ENCODE measurements at places on chromosomes 16 and 17.

GRCh38 chr16:56743840-56744239, 13.9 kb downstream of the NUP93 start:
- no peak for DNase-seq

- no peak for DNase-seq
Measured at GRCh38 chr17:3885271-3885670, 7.6 kb downstream of the CAMKK1 start.

DNA sequence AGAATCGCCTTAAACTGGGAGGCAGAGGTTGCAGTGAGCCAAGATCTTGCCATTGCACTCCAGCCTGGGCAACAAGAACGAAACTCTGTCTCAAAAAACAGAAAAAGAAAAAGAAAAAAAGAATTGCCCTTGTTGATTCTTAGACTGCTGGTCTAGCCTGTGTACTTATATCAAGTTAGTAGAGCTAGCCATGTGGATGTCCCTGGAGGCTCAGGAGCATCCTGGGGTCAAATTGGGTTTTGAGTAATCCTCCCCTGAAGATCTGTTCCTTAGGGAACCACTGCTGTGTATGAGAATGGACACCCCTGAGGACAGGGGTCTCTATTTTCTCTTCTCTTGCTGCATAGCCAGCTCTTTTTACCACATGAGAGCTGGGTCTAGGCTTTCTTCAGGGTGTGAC, 21.5 kb downstream of the SLC7A6OS start:
- DNase-seq = no peak

- peak; percentile 26 for DNase-seq
Measured at GRCh38 chr17:76272541-76273444, 7.6 kb downstream of the UBALD2 start.

GRCh38 chr16:10182222-10183053, at the start of gene GRIN2A:
TSS of gene GRIN2A (minus strand) at chr16:10182428. CDS start at chr16:10180411, 2,017 bp downstream.
- DNase-seq = no peak

DNA sequence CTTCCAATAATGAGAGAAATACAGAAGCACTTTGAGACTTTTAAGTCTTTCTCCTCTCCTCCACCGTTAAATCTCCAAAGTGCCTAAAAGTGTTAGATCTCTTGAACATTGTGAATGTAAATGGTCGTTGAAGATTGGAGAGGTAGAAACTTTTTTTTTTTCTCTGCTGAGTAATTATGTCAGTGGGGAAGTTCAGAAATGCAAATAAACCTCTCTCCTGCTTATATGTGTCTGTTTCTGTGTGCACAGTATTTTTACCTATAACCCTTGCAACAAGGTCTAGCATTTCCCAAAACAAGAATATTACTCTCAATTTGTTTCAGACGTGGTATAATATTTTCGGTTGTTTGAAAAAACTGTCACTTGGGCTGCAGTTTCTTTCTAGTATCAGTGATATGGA, 833.6 kb upstream of the CDH8 start:
- no peak for DNase-seq

- DNase-seq = no peak
Measured at GRCh38 chr16:56222474-56222997, 31.2 kb downstream of the GNAO1 start.

DNA sequence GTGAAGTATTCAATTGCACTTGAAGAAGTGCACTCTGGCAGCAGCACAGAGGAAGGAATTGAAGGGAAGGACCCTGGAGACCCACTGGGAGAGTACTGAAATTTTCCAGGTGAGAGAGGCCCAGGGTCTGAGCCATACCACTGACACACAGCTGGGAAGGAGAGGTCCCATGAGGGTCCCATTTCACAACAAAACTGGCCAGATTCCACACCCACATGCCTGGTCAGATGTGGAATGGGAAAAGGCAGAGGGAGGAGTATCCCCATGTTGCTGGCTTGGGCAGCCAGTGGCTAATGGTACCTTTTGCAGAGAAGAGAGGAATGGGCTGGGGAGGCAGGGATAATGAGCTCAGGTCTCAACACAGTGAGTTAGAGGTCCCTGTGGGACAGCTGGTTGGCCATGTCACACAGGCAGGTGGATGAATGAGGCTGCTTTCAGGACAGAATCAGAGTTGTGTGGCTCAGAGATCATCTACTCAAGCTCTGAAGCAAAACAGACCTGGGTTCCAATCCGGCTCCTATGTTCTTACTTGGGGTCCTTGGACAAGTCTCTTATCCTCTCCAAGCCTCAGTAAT, 26.2 kb upstream of the NGFR start:
- DNase-seq = no peak

DNA sequence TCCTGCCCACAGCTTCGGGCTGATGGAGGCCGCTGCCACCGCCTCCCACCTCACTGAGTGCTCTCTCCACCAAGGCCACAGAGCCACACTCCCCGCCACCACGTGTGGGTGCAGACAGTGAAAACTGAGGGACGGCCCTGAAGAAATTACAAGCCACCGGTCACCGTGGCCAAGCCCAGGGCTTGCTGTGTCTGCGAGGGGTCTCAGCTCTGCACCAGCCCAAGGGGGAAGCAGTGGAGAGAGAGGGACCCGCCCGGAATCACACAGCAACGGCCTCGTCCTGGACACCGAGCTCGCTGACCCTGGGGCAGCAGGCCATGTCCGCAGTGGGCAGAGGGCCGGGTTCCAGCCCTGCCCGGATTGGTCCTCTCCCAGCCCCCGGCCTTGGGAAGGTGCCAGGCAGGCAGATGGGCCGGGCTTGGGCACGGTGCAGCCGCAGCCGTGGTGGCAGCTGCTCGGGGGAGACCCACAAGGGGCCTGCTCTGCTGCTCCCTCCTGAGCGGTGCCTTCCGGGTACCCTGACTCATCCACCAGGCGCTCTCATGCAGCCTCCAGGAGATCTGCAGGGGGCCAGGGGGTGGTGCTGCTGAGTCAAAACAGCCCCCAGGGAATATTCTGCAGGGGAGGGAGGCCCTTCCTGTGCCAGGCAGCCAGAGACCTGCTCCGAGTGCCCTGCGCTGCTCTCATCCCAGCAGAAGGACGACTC, 52.0 kb downstream of the CBFA2T3 start:
- no peak for DNase-seq

- DNase-seq = peak; percentile 5
Measured at GRCh38 chr17:66548158-66548557, 245.7 kb downstream of the PRKCA start.

DNA sequence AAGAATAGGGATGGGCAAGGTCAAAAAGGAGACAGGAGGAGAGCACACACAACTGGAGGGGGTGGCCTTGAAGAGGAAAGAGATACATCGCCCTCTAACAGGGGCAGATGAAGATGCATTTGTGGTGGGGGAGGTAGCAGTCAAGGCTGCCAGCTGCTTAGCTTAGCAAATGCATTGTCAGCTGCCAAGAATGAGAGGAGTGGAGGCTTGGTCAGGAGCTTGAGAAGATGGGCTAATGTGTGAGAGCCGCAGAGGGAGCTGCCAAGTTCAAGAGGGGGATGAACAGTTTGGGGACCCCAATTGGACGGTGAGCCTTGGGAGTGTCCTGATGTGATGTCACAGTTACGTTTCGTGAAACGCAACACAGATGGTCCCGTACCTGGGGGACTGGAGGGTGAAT, 28.9 kb upstream of the GNA13 start:
- DNase-seq = no peak

DNA sequence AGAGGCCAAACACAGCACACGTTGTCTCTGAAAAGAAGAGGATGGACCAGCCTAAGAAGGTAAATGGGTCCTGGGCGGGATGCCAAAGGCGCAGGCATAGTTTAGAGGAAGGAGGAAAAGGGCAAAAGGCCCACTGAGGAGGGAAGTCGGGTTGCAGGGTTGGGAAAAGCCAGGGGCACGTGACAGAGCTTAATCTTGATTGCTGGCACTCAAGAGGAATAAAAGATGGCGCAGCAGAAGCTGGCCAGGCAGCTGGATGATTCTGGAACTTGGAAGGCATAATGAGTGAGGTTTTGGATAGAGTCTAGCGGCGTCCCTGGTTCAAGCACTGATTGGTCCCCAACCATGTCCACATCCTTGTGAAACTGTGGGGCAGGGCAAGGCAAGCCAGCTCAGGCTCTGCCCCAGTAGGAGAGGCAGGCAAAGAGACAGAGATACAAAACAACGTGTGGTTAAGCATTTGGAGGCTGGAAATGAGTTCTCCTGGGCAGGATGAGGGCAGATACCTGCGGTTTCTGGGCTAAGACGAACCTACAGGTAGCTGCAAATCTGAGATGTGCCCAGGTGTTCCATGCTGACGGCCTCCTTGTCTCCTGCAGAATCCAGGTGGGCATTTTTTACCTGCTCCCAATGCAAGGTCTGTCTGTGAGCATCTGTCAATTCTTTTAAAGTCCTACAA, 52.7 kb upstream of the CIBAR2 start:
- DNase-seq = no peak

DNA sequence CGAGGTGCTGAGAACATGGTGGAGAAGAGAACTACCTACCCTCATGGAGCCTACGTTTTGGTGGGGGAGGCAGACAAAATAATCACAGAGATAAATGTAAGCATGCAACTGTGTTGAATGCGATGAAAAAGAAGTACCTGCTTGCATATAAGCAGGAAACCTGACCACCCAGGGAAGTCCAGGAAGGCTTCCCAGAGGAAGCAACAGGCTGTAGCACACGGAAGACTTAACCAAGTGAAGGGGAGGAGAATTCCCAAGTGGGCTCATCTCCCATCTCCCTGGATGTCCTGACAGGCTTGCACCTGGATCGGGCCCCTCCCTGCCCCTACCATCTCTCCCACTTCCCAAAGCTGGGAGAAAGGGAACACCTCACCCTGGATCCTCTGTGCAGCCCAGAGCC, 2.0 kb downstream of the SCRN2 start:
- no peak for DNase-seq

DNA sequence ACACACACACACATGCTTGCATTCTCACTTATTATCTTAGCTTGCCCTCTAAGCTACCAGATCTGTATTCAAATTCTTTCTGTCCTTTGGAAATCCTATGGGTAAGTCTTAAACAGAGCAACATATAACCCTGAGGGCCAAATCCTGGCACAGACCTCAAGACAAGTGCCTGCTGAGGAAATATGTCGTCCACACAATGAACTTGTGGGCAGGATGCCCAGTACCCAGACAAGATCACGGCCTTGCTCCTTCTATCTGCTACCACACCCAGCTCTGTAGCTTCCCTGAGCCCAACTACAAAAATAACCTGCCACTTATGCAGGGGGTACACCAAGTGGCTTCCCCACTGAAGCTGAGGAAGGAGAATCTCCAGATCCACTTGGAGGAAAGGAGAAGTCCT, 37.3 kb upstream of the FA2H start:
- no peak for DNase-seq

- DNase-seq = peak; percentile 65
Measured at GRCh38 chr17:336110-337021, 16.2 kb downstream of the RPH3AL start.

- no peak for DNase-seq
Measured at GRCh38 chr17:55388842-55389241, 32.8 kb downstream of the MMD start.

GRCh38 chr17:75142236-75142971, 10.9 kb upstream of the NT5C start:
- DNase-seq = no peak

DNA sequence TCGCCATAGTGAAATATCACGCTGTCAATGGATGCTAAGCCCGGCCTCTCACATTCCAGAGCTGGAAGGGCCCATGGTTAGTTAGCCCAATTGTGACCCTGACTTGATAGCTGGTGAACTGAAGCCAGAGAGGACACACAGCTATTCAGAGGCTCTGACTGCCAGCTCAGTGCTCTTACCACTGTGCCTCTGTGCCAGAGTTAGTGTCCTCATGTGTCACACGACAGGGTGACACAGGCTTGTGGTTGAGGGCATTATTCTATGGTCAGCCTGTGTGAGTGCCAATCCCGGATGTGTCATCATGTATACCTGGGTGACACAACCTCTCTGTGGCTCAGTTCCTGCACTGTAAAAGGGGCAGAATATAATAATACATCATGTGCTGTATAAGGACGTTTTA, 2.5 kb upstream of the MT1X start:
- DNase-seq = no peak

- peak; percentile 87 for DNase-seq
Measured at GRCh38 chr17:81101614-81102306, 63.5 kb upstream of the PVALEF start.
